ENCODE measurements at places on chromosomes 4 and X.

DNA sequence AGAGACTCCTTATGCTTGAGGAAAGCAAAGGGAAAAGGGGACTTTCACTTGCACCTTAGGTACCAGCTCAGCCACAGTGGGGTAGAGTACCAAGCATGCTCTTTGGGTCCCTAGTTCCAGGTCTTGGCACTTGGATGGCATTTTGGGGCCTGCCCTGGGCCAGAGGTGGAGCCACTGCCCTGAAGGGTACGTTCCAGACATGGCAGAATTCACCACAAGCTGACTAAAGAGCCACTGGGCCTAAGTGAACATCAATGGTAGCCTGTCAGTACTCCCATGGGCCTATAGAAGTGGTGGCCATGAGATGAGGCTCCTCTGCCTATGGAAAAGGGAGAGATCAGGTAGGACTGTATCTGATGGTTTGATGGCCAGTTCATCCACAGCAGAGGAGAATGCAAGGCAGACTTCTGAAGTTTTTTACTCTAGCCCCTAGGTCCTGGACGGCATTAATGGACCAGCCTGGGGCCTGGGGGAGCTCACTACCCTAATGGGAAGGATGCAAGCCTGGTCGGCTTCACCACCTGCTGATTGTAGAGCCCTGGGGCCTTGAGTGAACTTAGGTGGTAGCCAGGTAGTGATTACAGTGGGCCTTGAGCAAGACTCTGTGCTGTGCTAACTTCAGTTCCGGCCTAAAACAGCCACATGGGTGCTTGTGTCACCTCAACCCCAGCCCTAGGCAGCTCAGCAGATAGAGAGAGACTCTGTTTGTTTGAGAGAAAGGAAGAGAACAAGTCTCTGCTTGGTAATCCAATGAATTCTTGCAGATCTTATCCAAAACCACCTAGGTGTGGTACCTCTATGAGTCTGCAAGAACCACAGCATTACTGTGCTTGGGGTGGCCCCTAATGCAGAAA is 19.8 kb upstream of the HSFX4 start:
- DNase-seq: no peak

DNA sequence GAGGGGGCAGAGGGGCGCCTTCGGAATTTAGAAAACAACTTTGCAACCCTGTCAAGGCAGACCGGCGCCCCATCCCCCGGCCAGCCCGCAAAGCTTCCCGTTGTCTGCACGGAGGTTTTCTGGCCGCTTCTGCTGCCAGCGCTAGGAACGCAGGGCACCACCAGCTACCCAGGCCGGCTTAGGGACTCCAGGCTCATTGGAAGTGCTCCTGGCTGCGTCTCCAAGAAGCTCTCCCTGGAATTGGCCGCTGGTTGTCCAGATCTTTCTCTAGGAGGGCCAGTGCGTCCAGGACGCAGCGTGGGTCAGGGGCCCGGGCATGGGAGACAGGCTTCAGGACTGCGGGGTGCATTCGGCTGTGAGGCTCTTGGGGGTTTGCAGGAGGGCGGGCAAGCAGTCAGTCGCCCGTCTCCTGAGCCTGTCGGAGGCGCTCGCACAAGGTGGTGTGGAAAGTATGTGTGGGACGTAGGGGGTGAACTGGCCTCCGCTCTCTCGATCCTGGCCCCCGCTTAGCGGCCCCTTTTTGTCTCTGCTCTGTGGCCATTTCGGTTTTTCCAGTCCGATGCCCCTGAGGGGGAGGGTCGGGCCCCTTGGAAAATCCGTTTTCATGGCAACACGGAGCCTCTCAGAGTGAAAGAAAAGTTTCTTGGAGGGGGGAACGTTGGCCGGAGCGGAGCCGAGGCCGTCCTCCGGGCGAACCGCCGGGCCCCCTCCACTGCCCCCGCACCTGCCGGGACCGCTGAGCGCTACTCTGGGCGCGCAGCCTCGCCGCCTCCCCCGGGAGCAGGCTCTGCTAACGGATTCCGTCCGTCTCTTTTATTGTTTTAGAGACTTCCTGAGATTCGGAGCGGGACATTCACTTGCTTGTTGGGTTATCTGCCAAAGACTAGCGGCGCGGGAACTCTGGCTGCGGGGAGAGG is 810 bp upstream of the SOX3 start:
- peak; percentile 11 for DNase-seq

GRCh38 chr4:33724685-33725084 is 2519.6 kb downstream of the ARAP2 start:
- DNase-seq: no peak

DNA sequence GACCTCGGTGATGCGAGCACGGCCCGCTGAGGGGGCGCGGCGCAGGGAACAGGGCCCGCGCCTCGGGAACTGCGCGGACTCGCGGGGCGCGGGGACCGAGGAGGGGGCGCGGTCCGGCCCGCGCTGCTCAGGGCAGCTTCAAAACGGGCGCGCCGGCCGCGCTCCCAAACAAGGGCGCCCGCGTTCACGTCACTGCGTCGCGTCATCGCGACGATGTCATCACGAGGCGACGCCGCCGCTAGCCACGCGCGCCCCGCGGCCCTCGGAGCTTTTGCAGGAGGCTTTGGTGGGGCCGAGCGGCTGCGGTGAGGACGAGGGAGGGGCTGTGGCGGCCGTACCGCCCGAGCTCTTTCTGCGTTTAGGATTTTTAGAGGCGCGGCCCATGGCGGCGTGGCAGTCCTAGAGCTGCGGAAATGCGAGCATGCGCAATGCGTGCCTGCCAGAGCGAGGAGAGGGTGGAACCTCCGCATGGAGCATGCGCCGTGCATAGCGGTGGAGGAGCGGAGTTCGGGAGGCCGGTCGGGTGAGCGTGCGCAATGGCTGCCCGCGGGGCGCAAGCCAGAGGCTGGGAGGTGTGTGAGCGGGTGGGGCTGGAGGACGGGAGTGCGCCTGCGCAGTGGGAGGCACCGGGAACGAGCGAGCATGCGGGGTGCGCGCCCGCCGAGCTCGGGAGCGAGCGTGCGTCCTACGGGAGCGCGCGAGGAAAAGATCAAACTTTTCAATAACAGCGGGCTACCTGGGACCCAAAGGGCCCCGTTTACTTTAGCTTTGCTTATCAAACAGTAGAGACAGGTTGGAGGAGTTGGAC is at the start of gene PPP2R3B:
TSS of gene PPP2R3B (minus strand) at position 140 of the 808 bp plus-strand sequence. CDS start 216 bp downstream, outside the sequence.
- DNase-seq: peak; percentile 98

DNA sequence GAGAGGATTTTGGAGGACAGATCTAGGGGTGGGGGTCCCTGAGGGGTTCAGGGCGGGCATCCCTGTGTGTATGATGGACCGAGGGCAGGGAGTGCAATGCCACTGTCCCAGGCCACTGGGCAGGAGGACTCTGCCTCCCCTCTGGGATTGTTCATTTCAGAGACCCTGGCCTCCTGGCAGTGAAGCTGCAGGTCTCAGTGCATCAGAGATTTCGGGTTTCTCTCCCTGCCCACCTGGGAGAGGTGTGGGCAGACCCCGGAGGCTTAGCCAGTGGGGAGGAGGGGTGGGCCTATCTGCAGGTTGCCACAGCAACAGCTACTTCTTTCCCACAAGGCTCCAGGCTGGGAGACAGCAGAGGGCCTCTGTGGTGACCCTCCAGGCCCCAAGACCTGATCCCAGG is 80.1 kb upstream of the LRPAP1 start:
- no peak for DNase-seq

- DNase-seq: no peak
Measured at GRCh38 chrX:81280148-81280547, 78.2 kb downstream of the SH3BGRL start.

- DNase-seq: no peak
Measured at GRCh38 chrX:136457303-136457917, 30.3 kb upstream of the BRS3 start.

GRCh38 chr4:5474756-5475155 is 233.6 kb downstream of the EVC2 start:
- no peak for DNase-seq

DNA sequence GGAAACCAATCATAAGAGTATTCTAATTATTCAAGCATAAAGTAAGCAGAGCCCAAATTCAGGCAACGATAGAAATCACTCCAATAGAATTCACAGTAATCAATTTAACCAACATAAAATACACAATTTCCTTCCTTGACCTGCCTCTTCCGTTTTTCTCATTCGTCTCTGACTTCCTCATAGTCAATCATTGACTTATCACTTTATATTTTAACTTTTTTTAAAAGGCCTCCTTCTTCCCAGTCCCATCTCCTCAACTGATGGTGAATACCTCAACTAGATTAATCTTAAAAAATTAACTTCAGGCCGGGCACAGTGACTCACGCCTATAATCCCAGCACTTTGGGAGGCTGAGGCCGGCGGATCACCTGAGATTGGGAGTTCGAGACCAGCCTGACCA is 13.3 kb downstream of the CNOT6L start:
- DNase-seq: no peak

DNA sequence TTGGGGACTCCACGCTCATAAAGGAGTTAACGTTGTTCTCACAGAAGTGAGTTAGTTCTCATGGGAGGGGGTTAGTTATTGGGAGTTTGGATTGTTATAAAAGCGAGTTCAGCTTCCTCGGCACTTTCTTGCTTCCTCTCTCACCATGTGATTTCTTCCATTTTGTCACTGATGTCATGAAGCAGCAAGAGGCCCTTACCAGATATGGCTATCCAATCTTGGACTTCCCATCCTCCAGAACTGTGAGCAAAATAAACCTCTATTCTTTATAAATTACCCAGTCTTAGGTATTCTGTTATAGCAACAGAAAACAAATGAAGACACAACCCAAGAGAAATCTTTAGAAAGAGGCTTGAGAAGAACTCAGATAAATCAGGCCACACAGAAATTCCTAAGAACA is 29.5 kb downstream of the RELL1 start:
- no peak for DNase-seq

- no peak for DNase-seq
Measured at GRCh38 chr4:125938541-125938940, 623.8 kb downstream of the FAT4 start.

- DNase-seq: no peak
Measured at GRCh38 chr4:907691-908425, 24.3 kb downstream of the GAK start.

DNA sequence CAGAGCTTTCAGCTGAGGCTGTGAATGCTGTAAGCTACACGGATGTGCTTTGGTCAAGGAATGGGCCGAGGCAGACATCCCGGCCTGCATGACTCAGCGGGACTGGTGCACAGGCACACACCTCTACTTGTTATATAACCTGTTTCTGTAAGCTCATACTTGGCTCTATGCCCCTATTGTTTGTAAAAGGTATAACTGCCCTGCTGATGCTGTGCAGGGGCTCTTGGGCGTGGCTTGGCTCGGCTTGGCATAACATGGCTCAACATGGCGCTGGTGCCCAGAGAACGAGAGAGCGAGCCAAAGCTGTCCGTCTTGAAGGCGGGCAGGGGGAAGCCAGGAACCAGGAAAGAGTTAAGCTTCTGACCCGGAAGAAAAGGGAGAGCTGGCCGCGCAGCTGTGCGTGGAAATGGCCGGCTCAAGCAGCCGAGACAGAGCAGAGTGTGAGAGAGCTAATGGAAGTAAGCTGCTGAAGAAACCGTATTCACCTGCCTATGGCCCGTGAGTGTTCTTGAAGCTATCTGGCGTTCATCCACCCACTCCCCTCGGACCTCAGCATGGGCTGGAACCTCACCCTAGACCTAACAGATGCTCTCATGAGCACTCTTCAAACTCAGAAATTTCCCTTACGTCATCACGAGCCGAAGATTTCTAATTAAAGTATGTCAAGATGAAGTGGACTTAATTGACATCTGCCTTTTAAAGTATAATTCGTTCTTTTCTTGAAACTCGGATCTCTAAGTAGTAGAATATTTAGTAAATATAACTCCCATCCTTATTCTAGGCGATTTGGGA is 286.3 kb upstream of the AGA start:
- DNase-seq: peak; percentile 29

DNA sequence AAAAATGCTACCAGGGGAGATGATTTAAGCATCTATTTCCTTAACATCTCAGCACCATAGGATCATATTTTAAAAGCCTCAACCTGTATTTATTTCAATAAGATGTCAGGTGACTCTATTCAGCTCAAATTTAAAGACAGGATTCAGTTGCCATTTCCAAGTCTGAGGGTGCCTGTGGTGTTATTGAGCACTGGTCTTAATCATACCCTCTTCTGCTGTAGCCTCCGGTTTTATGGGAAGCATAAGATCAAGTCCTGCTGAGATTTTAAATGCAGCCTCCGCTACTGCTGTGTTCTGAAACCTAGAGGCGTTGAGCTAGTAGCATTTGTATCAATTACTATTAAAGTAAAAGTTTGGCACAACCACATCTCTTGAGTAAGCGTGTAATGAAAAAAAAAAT is 185.7 kb upstream of the NWD2 start:
- DNase-seq: no peak

GRCh38 chr4:59676389-59676788 is 1523.7 kb upstream of the ADGRL3 start:
- no peak for DNase-seq

GRCh38 chrX:133254666-133255065 is 36.5 kb upstream of the TFDP3 start:
- no peak for DNase-seq

DNA sequence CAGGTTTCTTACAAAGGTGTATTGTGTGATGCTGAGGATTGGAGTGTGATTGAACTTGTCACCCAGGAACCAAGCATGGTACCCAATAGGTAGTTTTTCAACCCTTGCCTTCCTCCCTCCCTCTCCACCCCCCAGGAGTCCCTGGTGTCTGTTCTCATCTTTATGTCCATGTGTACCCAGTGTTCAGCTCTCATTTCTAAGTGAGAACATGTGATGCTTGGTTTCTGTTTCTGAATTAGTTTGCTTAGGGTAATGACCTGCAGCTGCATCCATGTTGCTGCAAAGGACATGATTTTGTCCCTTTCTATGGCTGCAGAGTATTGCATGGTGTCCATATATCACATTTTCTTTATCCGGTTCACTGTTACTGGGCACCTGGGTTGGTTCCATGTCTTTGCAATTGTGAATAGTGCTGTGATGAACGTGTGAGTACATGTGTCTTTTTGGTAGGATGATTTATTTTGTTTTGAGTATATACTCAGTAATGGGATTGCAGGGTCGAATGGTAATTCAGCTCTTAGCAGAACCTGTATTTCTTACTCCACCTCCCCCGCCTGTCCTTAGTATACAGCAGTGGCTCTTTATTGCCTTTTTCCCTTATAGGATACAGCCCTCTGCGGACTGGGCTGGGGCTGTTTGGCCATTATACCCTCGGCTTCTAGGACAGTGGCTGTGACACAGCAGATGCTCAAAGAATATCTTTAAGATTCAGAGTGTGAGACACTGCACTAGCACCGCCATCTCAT is 145.4 kb downstream of the PTTG2 start:
- no peak for DNase-seq

DNA sequence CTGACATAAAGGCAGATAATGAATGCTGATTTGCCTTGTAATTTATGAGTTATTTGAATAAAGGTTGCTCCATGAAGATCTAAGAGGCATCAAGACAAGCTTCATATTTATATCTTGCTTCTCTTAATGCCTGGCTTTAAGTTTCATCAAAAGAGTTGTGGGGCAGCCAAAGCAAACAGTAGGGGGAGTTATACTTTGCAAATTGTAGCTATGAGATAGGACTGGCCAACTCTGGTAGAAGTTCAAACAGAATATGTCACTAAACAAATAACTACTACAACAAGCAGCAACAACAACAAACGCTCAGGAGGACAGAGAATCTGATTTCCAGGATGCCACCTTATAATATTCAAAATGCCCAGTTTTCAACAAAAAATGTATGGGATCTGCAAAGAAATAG is 69.1 kb upstream of the PLAC1 start:
- DNase-seq: no peak
